ENCODE measurements at places on chromosomes 3 and 15.
A peak's percentile ranks its signal among the peaks of the same experiment; 100 is the strongest.

- peak; percentile 35 for DNase-seq
These were observed at the start of gene ZIC4 for GRCh38 chr3:147406028-147406931. TSS of gene ZIC4 (minus strand) at chr3:147406543. CDS start at chr3:147402797, 3,746 bp downstream.

- peak; percentile 60 for DNase-seq
These were observed 390.7 kb downstream of the EFHB start for GRCh38 chr3:19543212-19543841.

- DNase-seq = no peak
These were observed 37.8 kb upstream of the SCN5A start for GRCh38 chr3:38687321-38687720.

GRCh38 chr15:58932710-58933280 is 684 bp downstream of the SLTM start:
- DNase-seq = peak; percentile 72

DNA sequence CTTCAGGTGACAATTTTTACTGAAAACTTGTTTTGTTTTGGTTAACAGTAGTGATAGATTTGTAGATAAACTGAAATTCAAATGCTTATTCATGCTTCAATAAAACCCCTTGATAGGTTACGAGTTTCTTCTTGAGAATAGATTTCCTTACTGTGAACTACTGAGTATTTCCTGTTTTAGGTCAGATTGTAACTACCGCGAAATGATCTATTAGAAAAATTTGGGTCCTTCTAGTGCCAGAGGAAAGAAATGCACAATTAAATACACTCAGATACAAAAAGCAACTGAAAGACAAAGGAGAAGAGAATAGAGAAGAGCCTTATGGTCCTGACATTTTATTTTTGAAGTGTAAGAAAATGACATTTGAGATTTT is 251.7 kb upstream of the TBL1XR1 start:
- DNase-seq = no peak

DNA sequence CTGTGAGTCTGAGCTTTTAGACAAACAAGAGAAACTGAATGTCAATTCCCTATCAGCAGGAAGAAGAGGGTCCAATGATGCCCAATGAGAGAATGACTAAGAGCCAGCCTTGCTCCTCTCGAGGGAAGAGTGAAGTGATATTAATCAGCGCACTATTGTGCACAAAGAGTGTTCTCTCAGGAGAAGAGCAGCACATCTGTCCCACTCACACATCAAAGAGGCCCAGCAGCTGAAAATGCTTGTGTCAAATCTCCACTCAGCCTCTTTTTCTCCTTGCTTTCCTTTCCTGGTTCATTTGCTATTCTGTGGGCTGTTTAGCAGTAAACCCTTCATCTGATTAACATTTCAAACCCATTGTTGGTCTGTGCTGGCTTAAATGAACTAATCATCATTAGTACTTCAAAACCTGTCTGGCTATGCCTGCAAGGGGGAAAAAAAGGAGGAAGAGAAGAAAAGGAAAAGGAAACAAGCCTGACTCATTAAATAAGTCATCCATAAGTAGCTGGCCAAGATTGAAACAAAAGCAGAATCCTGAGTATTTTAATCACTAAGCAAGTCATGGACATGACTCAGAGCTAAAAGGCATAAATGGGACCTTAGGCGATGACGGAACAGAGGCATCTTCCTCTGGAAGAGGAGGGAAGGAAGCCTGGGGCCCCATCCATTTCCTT is 912.7 kb downstream of the TUSC7 start:
- no peak for DNase-seq

GRCh38 chr3:183485093-183485492 is 56.7 kb upstream of the MCF2L2 start:
- DNase-seq = no peak

DNA sequence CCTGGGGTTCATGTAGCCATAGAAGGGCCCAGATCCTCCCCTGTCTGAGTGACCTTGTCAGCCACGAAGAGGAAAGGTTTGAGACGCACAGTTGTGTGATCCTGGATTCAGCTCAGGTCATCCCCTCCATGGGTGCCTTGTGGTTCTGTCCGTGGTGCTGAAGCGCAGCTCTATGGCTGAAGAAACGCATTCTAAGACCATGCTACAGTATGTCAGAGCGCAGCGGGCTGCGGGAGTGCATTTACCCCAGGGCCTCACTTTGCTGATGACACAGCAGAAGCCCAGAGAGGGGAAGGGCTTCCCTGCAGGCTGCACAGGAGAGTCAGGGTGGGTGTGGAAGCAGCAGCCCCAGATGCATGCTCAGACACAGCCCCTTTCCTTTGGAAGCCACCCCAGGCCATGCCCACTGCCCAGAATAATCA is 68.8 kb upstream of the IQSEC1 start:
- peak; percentile 55 for DNase-seq

DNA sequence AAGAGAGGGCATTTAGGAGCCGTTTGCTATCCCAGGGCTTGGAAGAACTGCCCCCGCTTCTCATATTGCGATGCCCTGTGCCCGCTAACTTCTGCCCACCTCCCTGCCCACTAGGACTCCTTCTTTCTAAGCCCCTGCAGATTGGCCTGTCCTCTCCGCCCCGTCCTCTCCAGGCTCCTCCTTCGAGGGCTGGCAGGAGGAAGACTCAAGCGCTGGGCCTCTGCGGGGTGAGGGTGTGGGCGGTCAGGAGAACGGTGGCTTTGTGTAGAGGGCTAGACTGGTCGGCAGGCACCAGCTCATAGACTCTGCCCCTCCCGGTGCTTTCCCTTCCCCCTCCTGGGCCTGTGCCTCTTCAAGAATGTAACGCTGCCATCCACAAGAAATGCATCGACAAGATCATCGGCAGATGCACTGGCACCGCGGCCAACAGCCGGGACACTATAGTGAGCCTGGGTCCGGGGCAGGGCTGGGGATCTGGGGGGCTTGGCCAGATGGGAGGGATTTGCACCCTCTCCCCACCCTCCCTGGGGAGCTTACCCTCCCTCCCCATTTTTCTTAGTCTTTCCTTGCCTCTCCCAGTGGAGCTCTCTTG is 21.9 kb downstream of the PRKCD start:
- no peak for DNase-seq

DNA sequence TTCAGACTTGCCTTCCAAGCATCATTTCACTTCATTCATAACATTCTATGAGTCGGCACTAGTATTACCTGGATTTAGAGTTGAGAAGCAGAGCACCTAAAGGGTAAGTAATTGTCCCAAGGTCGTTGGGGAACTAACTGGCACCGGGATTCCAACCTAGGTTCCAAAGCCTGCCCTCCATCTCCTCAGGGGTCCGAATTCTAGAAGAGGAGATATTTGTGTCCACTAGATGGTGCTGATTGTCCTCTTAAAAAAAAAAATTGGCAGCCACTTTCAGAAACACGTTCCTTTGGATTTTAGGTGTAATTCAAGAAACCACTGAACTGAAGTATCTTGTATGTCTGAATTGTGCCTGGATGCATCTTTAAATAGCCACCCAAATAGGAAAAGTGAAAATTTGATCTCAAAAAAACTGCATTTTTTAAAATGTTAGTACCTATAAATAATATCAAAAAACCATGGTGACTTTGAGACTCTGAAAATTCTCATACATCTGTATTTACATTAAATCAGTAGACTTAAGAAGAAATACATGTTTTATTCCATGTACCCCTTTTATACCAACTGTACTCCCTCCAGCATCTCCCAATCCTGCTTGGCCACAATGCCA is 3.9 kb upstream of the FSIP1 start:
- peak; percentile 79 for DNase-seq

GRCh38 chr15:86284635-86285034 is 205.0 kb downstream of the AGBL1 start:
- DNase-seq = no peak

DNA sequence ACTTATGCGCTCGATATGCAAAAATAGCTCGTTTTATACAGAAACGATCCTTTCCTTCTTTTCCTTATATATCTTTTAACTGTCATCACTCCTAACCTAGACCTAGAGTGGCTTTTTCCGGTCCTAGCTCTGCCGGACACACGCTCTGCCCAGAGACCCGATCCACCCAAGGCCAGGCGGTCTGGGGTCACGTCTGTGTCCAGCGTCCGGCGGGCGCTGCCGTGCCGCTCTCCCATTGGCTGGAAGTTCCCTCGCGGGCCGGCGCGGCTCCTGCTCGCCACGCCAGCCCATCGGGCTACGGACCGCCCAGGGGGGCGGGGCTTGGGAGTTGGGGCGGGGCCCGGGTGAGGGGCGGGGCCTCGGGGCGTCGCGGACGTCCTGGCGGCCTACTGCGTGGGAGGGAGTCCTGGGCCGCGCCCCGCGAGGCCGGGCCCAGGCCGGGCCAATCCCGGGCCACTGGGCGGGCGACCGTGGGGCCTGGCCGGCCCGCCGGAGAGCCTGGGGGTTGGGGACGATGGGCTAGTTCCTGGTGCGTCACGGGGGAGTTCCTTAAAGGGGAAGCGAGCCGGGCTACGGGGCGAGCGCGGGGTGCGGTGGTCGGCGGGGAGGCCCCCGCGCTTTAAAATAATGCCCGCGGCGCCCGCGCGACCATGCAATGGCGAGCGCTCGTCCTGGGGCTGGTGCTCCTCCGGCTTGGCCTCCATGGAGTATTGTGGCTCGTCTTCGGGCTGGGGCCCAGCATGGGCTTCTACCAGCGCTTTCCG is at the start of gene EDEM1:
TSS of gene EDEM1 (plus strand) at position 552 of the 764 bp plus-strand sequence. CDS start at position 651, 99 bp downstream.
- DNase-seq = peak; percentile 99

- DNase-seq = no peak
These were observed 1.7 kb downstream of the NCEH1 start for GRCh38 chr3:172708921-172709773.

GRCh38 chr3:26647078-26647477 is 24.5 kb downstream of the LRRC3B start:
- DNase-seq = peak; percentile 84

DNA sequence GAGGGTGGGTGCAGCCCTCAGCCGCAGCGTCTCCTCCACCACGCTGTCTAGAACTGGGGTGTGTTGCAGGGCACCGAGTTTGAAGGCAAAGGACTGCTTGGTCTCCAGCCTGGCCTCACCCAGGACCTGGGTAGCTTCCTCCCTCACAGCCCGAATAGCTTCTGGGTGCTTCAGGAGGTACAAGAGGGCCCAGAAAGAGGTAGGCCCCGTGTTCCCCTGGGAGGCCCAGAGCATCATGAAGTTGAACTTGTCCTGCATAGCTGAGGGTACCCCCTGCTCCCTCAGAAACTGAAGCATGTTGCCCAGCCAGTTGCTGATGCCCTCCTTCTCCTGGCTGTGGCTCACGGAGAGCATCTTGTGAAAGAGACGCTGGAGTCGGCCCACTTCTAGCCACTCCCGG is 930 bp downstream of the CYP8B1 start:
- DNase-seq = no peak

DNA sequence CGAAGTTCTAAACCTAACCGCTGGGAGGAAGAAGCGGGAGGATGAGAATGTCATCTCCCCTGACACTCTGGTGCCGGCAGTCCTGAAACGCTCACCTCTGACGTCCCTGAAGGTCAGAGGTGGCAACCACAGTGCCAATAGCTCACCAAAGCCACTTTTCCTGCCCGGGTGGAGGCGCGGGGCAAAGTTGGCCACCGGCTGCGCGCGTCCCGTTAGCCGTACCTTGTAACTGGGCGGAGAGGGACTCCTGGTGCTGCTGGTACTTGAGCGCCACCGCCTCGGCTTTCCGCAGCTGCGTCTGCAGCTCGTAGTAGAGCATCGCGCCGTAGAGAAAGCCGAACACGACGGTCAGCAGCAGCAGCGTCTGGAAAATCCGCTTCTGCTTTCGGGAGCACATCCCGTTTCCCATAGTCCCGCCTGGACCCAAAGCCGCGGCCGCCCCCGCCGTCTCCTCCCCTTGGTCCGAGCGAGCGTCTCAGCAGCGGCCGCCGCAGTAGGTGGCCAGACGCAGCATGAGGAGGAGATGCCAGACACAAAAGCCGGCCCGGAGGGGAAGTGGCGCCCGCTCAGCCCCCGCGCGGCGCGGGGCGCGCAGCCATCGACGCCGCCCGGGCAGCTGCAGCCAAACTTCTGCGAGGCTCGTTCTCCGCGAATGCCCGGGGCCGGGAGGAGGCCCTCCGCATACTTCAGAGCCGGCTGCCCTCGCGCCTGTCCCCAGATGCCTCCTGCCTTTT is 680 bp downstream of the GOLIM4 start:
- DNase-seq = peak; percentile 80

DNA sequence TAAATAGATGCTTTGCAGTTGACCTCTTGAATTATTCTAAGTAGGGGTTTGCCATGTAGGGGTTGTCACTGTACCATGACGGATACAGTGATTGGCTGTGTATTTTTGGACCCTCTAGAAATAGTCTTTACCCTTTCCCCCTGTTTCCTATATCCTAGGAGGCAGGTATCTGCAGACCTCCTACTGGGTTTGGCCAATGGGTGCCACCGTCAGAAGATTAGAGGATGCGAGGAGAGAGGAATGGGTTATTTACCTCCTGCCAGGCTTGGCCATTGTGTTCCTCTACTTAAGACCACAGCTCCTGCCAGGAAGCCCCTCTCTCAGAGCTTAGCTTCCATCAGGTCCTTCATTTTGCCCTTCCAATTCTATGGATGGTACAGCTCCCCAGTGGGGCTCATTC is 40.2 kb upstream of the CLRN1 start:
- no peak for DNase-seq

DNA sequence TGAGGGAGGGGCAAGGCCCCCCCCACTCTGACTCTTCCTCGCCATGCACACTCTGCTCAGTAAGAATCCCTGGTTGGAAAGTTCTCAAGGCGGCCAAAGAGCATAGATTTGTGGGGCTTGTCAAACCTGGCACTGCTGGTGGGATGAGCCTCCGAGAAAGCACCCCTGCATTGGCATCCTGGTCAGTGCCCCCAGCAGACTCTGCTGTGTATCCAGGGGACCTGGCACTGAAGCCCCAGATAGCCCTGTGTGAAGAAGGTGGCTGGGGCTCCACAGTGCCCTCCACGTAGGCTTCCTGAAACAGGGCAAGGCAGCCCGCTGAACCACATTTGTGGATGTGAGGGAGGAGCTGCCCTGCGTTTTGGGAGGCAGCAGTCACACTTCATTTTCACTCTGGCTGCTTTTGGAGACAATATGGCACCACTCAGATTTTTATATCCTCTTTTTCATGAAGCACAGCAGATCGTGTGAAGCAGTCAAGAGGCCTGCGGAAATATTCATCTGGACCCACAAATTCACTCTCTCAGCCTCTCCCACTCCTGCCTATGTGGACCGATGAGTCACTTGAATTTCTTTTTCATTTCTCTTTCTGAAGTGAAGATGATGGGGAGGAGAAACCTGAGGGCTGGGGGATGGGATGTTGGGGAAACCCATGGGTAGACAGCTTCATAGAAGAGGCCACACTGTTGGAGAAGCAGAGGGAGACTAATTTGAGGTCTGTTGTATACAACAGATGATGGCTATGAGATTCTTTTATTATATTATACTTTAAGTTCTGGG is 88.7 kb upstream of the BCL6 start:
- DNase-seq = no peak

- no peak for DNase-seq
These were observed 33.0 kb downstream of the PAQR9 start for GRCh38 chr3:142930463-142930862.

- DNase-seq = no peak
These were observed 18.3 kb downstream of the RAB11A start for GRCh38 chr15:65887565-65887964.

- no peak for DNase-seq
These were observed 166.2 kb upstream of the TGFBR2 start for GRCh38 chr3:30440147-30440604.

GRCh38 chr3:47874913-47875312 is 72.0 kb downstream of the DHX30 start:
- DNase-seq = no peak
